ENCODE measurements at places on chromosomes 11 and 22. TPM values are rescaled to one million over a fixed set of nuclear protein-coding genes. Genes with fewer than 3 reads are reported as not detected.

DNA sequence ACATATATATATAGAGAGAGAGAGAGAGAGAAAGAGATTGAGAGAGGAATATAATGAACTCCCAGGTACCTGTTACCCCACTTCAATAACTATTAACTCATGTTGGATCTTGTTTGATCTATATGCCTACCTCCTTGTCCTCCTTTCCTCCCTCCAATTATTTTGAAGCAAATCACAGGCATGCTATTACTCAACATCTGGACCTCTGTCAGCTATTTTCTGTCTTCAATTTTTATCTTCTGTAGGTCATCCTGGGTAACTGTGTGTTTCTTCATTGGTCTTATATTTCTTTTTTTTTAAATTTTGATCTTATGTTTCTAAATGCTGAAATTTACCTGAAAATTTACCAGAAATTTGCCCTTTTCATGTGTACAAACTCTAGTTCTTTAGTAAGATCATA lies 24.8 kb downstream of the UVRAG start:
- DNase-seq = no peak

GRCh38 chr11:119373921-119374631 lies 7.4 kb downstream of the USP2 start:
- no peak for DNase-seq

DNA sequence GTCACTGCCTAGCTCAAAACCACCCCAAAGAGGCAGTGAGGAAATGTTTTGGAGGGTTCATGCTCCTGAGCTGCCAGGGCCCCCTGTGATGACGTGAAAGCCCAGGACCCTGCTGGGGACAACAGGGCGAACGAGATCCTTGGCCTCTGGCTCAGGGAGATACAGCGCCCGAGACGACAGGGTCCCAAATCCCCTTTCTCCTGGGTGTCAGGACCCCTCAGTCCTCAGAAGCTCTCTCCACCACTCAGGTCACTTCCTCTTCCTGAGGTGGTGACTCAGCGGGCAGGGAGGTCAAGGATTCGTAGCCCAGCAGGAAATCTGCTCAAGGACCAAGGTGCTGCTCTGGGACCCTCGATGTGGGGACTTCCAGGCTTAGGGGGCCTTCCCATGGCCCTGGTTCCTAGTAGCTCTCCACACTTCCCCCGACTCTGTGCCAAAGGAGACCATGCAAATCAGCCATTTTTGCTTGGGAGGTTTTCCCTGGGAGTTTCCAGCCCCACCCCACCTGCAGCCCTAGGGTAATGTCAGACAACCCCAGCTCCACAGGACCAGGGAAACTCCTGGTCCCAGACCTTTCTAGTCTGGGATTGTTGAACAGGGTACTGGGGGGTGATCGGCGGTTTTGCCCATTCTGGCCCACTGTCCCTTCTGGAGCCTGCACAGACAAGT lies 12.8 kb downstream of the BCL9L start:
- no peak for DNase-seq

DNA sequence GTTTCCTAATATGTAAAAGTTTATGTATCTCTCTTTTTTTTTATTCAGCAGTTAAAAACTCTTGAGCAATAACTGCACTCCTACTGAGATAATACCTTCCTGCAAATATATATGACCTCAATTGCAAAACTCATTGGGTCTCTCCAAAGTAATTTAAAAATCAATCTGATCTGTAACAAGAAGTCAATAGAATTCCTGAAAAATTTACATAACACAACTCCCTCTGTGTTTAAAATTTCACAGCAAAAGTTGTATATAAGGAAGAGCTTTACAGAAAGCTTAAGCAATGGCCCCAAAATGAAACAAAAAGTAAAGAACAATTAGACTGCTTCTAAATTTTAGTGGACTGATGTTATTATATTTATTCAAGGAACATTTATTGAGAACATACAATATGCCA lies 313.4 kb downstream of the DLG2 start:
- DNase-seq = no peak

GRCh38 chr22:26617271-26618199 lies at the start of gene CRYBB1:
CRYBB1 (minus strand) TSS chr22:26618027; CDS start chr22:26616319, 1,708 bp downstream.
- DNase-seq = no peak

DNA sequence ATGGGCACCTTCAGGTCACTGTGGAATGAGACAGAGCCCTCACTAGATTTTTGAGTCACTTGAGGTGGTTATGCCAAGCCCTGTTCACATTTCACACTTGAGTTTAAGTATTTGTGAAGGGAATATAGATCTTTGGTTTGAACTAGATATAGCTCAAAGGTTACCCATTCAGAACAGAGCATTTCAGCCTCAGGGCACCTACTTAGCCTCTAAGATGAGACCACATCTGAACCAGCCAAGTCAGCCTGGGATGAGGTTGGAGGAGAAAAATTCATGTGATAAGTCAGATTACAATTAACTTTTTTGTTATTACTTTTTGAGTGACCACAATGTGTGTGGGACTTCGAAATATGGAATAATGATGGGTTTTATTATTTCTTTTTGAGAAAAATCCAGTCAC lies 127.8 kb downstream of the TEAD1 start:
- DNase-seq = no peak

- no peak for DNase-seq
Observed at GRCh38 chr11:36306888-36307287, 10.8 kb downstream of the PRR5L start.

- no peak for DNase-seq
Observed at GRCh38 chr22:46220921-46221320, 29.2 kb downstream of the CDPF1 start.

DNA sequence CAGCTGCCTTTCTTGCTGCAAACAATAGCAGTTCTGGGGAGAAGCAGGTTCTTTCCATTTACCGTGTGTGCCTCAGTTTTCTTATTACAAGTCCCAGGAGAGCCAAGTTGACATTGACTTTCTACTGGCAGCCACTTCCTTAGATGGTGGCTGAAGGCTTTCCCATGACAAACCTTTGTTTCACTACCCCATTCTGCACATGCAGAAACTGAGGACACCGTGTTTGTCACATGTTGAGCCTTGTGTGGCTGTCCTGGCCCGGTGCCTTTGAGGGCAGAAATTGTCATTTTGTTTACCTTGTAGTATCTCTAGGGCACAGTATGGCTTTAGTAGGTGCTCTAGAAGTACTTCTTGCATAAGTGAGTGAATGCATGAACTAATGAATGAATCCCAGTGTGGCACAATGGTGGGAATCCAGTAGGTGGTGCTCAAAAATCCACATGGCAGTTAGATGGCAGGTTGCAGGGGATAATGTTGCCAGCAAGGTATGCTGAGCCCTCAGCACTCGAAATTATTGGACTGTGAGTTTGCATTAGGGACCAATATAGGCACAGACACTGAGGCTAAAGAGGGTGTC lies 101.6 kb downstream of the CSNK2A3 start:
- DNase-seq = no peak

- no peak for DNase-seq
Observed at GRCh38 chr22:40007853-40008710, 13.3 kb downstream of the FAM83F start.

DNA sequence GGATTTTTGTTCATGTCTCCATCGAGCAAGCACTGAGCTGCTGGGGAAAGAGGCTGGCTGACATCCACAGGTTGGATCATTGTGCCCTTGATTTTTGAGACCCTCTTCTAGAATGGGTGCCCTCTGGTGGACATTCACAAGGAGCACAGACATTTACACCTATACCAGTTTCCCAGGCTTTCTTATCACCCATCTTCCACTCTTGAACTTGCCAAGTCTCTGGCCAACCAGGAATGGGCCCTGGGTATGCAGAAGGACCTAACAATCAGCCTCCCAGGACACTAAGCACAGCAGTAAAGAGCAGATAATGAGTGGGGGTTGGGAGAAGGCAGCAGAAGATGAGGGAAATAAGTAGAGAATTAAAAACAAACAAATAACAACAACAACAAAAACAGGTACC lies 5.7 kb upstream of the INTS4 start:
- DNase-seq = no peak

DNA sequence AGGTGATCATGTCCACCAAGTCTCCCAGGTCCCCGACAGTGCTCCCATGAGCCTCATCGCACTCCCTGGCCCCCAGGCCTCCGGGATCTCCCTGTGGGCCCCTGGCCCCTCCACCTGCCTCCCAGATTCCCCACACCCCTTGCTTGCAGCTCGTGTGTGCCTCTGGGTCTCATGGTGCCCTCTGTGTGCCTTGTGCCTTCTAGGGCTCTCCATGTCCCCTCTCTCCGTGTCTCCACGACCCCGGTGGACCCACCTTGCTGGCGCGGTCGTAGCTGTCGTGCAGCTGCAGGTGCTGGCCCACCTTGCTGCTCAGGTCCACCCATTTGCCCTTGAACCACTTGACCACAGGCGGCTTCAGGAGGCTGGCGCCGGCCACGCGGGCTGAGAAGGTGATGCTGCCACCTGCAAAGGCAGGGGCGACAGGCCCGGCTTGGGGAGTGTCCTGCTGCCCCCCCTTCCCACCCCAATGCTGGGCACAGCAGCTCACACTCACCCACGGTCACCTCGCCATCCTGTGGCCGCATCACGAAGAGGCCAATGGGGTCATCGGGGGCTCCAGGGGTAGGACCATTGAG lies 2.9 kb downstream of the MYBPC3 start:
- no peak for DNase-seq

GRCh38 chr22:31678748-31679147 lies 16.7 kb upstream of the PISD start:
- DNase-seq = no peak

- DNase-seq = no peak
Observed at GRCh38 chr11:68137833-68138232, 16.6 kb upstream of the CHKA start.

EHF gene
- total RNA-seq = not detected

RFPL1 gene
- not detected for total RNA-seq

APLP2 gene
- 54.6 TPM for total RNA-seq

LYVE1 gene
- not detected for total RNA-seq

All from activated T-helper 2 cell treated with anti-CD3 and anti-CD28 coated beads, Interferon-gamma antibody, Interleukin-2, Interleukin-4, amounts not matched to agents 10 μg/mL and 5 μg/mL and 100 μg/mL, durations not matched to agents 14 hours and 24 hours and 36 hours (primary cell).